ENCODE measurements at places on chromosomes 16 and 17. TPM values are rescaled to one million over a fixed set of nuclear protein-coding genes. Genes with fewer than 3 reads are reported as not detected.

- no peak overlapping the region for H3K4me3 ChIP-seq
- H3K27ac ChIP-seq: no peak overlapping the region
- H3K27me3 ChIP-seq: no peaks in the 10 kb centered on the region
- H3K36me3 ChIP-seq: no peaks in the 10 kb centered on the region
- H3K4me1 ChIP-seq: no peaks in the 10 kb centered on the region
Measured at GRCh38 chr16:1789643-1790045, 3.9 kb downstream of the IGFALS start.

DNA sequence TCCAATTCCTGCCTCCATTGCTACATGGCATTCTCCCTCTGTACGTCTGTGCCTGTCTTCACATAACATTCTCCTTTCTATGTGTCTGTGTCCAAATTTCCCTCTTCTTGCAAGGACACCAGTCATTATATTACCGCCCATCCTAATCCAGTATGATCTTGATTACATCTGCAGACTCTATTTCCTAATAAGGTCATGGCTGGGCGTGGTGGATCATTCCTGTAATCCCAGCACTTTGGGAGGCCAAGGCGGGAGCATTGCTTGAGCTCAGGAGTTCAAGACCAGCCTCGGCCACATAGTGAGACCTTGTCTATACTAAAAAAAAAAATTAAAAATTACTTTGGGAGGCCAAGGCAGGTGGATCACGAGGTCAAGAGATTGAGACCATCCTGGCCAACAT lies 5.0 kb upstream of the PRR14 start:
- no peaks in the 10 kb centered on the region for H3K36me3 ChIP-seq
- H3K27me3 ChIP-seq: no peaks in the 10 kb centered on the region
- no peak overlapping the region for H3K4me3 ChIP-seq
- no peak overlapping the region for H3K27ac ChIP-seq
- no peak for DNase-seq

- H3K36me3 ChIP-seq: no peaks in the 10 kb centered on the region
- H3K4me3 ChIP-seq: no peak overlapping the region
- DNase-seq: no peak
Measured at GRCh38 chr17:49456183-49456965, 38.7 kb upstream of the NGFR start.

DNA sequence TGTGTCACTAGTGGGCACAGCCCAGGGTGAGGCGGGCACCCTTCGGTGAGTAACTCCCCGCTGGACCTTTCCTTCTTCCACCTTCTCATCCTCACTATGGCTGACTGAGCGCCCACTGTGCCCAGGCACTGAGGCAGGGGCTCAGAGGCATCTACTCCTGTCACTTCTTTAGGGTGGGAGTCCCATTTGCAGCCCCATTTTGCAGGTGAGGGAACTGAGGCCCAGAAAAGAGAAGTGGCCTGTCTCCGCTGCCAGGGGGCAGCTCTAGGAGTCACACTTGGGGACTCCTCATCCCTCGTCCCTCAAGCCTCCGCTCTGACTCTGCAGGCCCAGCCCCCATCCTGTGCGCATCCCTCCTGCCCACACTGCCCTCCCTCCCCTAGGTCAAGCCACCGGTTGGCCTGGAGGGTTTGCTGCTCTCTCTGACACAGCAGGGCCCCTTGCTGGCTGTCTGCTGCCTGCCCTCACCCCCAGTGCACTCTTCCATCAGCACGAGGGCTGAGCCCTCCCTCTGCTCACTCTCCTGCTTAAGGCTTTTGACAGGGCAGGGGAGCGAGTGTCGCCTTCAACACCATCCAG lies 62.4 kb downstream of the CNGB1 start:
- no peak overlapping the region for H3K27ac ChIP-seq
- no peaks in the 10 kb centered on the region for H3K36me3 ChIP-seq
- H3K27me3 ChIP-seq: no peaks in the 10 kb centered on the region
- H3K4me1 ChIP-seq: no peaks in the 10 kb centered on the region
- DNase-seq: no peak

DNA sequence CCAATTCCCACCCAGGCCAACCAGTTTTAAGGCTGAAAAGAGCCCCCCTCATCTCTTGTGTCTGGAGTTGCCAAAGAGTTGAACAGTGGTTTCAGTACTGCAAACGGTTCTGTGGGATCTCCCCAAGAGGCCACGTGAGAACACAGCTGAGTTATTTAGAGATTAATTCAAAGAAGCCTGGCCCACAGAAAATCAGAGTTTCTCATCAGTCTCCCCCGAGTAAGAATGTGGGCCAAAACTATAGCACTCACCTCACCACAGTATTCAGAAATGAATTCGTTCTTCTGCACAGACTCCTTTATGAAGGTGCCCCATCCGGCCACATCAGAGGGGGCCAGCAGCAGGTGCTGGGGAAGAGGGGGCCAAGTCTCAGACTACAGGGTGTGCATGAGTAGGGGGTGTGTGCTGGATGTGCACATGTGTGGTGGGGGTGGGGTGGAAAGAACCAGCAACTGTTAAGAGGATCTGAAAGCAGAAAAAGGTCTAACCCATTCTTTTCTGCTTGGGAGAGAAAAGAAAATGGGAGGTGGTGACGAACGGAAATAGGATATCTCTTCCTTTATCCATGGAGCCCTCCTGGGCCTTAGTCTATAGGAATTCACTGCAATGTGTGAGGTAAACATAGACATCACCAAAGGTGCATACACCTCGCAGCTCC lies 22.6 kb downstream of the CNTNAP1 start:
- H3K4me1 ChIP-seq: no peaks in the 10 kb centered on the region
- peaks cover 5% of the 10 kb centered on the region for H3K36me3 ChIP-seq

- no peaks in the 10 kb centered on the region for H3K36me3 ChIP-seq
- H3K4me1 ChIP-seq: no peaks in the 10 kb centered on the region
- H3K4me3 ChIP-seq: no peak overlapping the region
- H3K27ac ChIP-seq: no peak overlapping the region
- no peaks in the 10 kb centered on the region for H3K27me3 ChIP-seq
- DNase-seq: no peak
Measured at GRCh38 chr17:15036238-15036637, 228.9 kb downstream of the PMP22 start.

- H3K27me3 ChIP-seq: no peaks in the 10 kb centered on the region
- no peak overlapping the region for H3K27ac ChIP-seq
- peak overlapping the region; percentile 98 for H3K4me3 ChIP-seq
- no peak for DNase-seq
Measured at GRCh38 chr16:56423584-56424403, 1.6 kb downstream of the AMFR start.

DNA sequence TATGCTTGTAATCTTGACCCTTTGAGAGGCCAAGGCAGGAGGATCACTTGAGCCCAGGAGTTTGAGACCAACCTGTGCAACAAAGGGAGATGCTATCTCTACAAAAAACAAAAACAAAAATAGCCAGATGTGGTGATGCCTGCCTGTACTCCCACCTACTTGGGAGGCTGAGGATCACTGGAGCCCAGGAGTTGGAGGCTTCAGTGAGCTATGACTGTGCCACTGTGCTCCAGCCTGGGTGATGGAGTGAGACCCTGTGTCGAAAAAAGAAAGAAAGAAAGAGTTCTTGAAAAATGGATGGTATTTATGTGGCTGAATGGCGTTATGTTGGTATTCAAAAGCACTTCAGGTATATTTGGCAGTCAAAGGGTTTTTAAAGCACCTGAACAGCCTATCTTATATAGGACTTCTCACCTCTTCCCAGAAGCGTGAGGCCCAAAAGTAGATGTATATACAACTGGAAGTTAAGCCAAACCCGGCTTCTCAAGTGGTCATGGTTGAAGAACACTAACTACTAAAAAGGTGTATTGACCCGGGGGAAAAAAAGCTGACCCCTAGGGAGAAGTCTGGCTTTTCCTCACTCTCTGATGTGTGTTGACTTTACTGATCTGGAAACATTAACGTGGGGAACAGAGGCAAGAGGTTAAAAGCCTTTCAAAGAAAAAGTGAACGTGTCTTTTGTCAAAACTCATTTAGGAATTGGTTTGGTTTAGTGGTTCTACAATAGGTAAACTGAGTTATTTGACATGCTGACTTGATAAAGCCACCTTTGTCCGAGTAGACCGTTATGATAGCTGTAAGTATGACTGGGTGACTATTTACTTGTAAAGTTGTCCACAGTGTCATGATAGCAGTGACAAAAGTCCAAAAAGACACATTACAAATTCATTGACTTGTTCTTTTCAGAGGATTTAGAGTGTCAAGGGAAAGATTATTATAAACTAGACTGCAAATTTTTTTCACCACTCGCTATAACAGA lies 183.4 kb downstream of the IRX3 start:
- H3K27ac ChIP-seq: no peak overlapping the region
- no peaks in the 10 kb centered on the region for H3K27me3 ChIP-seq
- H3K4me3 ChIP-seq: no peak overlapping the region
- H3K4me1 ChIP-seq: no peaks in the 10 kb centered on the region

DNA sequence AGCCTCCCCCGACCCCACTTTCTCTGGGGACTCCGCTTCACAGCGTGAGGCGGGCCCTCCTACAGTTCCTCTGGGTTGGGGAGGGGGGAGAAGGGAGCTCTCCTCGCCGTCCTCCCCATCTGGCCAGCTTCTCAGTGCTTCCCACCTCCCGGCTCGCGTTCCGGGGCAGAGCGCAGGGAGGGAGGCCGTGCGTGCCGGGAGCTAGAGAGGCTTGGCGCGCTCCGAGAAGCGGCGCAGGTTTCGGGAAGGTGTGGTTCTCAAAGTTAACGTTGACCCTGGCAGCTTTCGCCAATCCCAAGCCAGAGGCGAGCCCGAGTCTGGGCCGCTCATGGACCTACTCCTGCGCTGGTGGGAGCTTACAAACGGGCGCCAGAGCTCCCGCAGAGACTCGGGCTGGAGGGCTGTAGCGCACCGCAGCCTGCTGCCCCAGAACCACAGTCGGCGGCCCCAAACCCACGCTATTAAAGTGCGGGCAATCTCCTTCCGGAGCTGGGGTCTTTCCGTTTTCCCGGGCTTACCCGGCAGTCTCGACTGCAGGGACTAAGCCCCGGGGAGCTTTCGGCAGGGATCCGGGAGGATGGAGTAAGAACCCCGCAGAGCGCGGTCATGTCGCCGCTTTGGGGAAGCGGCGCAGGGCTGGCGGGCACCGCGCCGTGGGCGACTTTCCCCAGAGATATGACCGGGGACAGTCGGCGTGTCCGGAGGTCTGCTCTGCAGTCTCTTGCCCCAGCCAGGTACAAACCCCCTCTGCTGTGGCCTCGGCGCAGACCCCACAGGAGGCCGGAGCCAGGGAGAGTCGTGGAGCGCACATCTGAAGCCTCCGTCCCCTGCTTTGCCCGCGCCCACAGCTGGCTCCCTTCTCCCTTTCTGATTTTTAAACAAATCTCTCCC lies 787 bp downstream of the CDH11 start:
- peaks cover 6% of the 10 kb centered on the region for H3K4me1 ChIP-seq
- peak overlapping the region; percentile 30 for H3K27ac ChIP-seq
- no peaks in the 10 kb centered on the region for H3K36me3 ChIP-seq
- peak overlapping the region; percentile 80 for H3K4me3 ChIP-seq
- peak; percentile 81 for DNase-seq

DNA sequence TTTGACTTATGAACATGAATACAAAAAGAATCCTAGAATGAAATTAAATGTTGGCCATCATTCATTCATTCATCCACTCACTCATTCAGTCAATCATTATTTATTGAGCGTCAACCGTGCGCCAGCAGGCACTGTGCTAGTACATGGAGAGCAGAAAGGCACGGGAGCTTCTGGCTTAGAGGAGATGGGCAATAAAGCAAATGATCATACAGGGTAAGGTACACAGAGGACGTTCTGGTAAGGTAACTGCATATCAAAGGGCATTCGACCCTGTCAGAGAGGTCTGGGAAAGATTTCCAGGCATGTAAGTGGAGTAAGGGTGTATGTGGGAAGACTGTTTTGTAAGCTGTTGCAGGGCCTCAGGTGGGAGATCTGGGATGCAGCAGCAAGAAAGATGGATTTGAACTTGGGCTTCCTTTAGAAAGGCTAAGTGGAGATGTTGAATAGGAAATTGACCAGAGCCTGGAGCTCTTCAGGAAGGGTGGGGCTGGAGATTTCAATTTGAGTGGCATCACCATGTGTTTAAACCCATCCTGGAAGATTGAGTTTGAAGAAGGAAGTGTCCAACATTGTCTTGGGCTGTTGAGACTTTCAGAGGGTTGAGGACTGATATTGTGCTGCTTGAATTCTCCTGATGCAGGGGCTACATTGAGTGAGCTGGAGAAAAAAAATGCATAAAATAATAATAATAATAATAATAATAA lies 2.8 kb upstream of the MSI2 start:
- no peaks in the 10 kb centered on the region for H3K36me3 ChIP-seq
- no peaks in the 10 kb centered on the region for H3K27me3 ChIP-seq
- no peak for DNase-seq
- H3K4me3 ChIP-seq: no peak overlapping the region
- peak overlapping the region; percentile 48 for H3K27ac ChIP-seq

TEX14 gene
- total RNA-seq: 0.24 TPM

GAS2L2 gene
- total RNA-seq: not detected

MYH8 gene
- total RNA-seq: not detected

ADAMTS18 gene
- 5.8 TPM for total RNA-seq
